ENCODE measurements at places on chromosomes 7 and 10.
A peak's percentile ranks its signal among the peaks of the same experiment; 100 is the strongest.

DNA sequence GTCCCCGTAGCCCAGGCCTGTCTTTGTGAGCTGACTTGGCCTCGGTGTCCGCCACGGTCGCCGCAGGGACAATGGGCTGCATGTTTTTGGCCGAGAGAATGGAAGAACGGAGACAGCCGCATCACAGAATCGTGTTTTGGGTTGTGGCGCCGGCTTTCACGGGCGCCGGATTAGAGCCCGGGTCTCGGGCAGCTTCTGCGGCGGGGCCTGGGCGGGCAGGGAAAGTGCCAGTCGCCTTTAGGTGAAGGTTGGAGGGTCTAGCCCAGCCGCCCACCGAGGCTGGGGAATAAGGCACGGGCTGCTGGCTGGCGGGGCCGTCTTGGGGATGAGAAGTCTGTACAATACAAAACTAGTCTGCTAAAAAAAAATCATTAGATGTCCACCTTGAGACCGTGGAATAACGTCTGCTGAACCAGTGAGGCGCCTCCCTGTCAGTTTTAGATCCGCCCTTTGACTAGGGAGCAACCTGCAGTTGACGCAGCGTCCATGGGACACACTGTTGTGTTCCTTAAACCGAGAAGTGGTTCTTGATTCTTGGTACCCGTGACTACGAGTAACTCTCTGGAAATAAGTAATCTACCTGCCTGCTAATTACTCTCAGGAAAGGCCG, 577 bp downstream of the DNAJB9 start:
- DNase-seq = peak; percentile 10

- DNase-seq = no peak
Observed at GRCh38 chr7:29865526-29865925, 59.2 kb downstream of the WIPF3 start.

DNA sequence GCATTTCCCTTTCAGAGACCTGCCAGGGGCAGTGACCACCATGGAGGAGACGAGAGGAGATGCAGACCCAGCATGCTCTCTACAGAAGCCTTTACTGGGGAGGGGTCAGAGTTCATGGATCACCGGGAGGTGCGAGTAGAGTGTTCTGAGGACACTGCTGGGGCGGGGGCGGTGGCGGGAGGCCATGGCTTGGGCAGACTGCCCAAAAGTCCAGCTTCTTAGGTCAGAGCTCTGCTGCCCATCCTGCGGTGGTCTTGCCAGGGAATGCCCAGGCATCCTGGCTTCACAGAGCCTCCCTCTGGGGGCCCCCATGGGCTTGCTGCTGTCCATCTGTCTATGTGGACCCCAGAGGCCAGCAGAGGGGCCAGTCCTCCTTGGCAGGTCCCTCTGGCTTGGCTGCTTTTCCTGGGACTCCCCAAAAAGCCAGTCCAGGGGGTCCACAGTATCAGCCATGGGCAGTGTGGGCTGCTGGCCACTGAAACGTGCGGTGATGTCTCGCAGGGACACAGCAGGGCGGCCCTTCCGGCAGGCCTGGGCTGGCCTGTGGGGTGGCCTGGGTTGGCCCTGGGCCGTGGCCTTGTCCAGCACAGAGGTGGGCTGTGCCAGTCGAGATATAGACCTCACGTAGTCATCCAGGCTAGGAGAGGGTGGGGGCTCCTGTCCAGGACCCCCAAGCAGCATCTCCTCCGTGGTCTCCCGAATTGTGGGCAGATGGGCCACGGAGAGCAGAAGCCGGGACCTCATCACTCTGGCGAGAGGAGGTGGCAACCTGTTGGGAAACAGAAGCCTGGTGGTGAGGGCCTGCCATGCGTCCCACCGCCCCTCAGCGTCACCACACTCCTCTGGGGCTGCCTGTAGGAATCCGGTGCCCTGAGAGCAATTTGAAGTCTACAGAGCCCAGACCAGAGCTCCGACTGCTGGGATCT, 1.1 kb downstream of the DEPP1 start:
- no peak for DNase-seq

- no peak for DNase-seq
Observed at GRCh38 chr7:111025006-111025405, 65.9 kb upstream of the LRRN3 start.

GRCh38 chr7:76375251-76375650, 16.5 kb upstream of the YWHAG start:
- DNase-seq = no peak

GRCh38 chr7:45691155-45691656, 117.0 kb downstream of the ADCY1 start:
- DNase-seq = no peak

DNA sequence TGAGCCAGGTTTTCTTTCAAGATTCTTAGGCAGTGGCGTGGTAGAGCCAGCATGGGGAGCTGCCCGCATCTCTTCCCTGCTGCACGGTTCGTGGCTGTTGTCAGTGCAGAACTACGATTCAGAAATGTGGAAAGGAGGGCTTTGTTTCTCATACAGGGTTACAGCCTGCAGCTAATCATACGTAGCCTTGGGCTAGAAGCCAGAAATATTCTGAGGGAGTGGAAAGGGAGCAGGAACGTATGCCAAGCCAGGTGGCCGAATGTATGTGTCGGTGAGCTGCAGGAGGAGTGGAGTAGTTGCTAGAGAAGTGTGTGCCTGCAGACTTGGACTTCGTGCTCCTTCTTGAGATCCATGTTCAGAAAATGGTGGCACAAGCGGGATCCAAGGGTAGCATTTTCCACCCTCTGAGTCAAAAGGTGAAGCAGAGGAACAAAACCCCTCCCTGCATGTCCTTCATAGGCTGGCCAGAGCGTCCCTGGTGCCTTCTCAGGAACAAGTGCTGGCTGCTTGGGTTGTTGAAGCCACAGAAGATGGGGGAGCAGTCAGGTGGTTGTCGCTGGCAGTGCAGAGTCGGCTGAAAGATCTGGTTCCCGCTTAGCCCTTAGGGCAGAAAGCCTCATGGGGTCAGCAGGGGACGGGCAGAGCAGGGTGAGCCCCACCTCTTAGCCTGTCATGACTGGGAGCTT, 40.9 kb downstream of the LANCL2 start:
- no peak for DNase-seq

GRCh38 chr10:68576118-68576517, 16.0 kb downstream of the TET1 start:
- DNase-seq = no peak

- no peak for DNase-seq
Observed at GRCh38 chr10:124849111-124849773, 47.6 kb downstream of the ABRAXAS2 start.

- DNase-seq = no peak
Observed at GRCh38 chr10:104417637-104418292, 64.1 kb downstream of the CFAP58 start.

DNA sequence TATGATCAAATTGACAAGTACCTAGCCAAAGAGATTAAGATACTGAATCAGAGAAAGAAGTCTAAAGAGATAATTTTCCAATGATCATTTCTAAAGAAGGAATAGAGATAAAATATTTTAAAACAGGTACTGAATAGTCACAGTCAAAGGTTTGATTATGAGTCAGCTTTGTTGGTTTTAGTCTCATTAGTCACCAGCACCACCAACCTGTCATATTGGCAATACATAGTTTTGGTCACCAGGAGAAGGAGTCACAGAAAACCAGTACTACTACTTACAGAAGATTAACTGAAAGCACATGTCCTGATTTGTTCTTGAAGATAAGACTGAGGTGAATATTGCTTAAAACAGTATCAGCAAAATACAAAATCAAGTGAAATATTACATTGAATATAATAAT, 34.6 kb downstream of the ZEB1 start:
- DNase-seq = peak; percentile 24

GRCh38 chr7:106755641-106756040, 94.7 kb upstream of the CCDC71L start:
- no peak for DNase-seq

GRCh38 chr7:16079723-16080122, 341.6 kb downstream of the CRPPA start:
- DNase-seq = no peak

DNA sequence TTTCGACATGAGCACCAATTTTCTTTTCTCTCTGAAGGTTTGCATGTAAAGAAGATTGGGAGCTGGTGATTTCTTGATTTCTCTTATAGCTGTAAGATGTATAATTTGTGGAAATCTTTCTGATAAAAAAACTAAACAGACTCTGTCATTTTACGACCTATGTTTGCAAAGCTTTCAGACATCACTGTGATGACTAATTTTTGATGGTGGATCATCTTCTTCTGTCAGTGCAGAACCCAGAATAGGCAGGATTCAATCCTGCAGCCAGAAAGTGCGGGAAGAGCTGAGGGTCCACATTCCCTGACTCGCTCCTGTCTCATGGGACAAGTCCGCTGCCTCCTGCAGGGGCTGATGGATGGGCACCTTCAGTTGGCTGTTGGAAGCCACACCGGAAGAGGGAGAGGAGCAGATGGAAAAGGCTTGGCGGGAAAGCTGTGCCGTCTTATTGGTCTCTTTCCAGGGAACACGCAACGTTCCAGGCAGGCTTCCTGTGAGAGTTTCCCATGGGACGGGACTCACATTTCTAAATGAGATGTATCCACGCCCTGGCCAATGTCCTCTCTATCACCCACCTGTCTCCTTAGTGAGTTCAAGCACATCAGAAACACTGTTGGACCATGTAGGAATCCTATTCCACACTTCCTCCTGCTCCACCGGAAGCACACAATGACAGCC, 186.9 kb downstream of the PRPF18 start:
- DNase-seq = no peak

GRCh38 chr10:88657901-88658300, 6.3 kb upstream of the LIPF start:
- no peak for DNase-seq

DNA sequence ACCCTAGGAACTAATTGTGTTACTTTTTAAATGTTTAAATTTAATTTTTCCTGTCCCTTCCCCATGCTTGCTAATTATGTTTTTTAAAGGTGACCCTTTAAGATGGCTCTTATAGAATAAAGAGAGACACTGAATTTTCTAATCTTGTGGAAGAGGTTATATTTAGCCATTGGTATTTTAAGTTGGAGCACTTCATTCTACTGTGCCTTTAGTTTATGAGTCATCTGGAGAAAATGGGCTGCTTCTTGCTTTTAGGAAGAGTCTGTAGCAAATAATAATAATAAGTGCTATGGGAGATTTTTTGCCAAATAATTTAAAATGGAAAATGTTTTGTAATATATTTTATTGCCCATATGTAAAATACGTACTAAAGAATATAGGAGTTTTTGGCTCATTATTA, 139.7 kb downstream of the ADK start:
- DNase-seq = no peak

GRCh38 chr10:124289851-124290795, 128.6 kb downstream of the OAT start:
- DNase-seq = no peak

DNA sequence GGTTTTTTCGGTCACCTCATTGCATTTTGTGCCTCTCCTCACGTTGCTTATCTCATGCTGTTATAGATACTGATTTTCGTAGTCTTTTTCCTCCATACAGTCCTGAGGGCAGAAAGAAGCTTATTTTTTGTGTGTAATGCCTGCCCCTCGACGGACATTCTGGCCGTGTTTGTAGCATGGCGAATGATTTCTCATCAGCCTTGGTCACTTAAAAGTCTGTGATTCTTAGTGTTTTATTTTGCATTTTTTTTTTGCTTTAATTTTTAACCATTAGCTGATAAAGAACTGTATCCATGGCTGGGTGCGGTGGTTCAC, 469 bp upstream of the NOC3L start:
- DNase-seq = no peak

DNA sequence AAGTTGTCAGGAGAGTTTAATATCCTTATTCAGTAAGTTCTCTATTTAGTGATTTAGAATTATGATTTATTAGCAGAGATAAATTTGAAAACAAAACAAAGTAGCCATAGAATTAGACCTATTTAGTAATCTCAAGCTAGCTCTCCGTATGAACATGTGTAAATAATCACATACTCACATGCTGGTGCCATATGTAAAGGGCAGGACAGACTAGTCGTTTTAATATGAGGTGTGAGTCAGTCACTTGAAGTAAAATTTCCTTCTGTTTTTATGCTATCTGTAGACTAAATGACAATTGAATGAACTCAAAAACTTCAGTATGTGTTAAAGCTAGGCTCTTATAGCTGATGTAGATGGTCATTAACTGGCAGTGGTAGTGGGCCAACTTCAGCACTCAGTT, 67.1 kb downstream of the WAC start:
- no peak for DNase-seq

DNA sequence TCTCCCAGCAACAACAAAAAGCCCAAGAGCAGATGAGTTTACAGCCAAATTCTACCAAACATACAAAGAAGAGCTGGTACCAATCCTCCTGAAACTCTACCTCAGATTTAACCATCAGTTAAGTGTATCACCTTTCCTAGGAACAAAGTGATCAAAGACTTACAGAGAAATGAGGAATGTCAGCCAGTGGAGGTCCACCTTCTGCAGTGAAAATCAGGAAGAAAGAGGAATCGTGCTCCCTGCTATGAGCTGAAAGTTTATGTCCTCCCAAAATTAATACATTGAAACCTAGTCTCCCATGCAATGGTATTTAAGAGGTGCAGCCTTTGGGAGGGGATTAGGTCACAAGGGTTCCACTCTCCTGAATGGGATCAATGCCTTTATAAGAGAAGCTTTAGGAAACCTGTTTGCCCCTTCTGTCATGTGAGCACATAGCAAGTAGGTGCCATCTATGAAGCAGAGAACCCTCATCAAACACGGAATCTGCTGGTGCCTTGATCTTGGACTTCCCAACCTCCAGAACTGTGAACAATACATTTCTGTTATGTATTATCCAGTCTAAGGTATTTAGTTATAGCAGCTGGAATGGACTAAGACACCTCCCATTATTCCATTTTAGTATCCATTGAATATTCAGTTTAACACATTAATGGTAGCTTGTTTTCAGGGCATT, 139.0 kb upstream of the FZD8 start:
- DNase-seq = no peak

DNA sequence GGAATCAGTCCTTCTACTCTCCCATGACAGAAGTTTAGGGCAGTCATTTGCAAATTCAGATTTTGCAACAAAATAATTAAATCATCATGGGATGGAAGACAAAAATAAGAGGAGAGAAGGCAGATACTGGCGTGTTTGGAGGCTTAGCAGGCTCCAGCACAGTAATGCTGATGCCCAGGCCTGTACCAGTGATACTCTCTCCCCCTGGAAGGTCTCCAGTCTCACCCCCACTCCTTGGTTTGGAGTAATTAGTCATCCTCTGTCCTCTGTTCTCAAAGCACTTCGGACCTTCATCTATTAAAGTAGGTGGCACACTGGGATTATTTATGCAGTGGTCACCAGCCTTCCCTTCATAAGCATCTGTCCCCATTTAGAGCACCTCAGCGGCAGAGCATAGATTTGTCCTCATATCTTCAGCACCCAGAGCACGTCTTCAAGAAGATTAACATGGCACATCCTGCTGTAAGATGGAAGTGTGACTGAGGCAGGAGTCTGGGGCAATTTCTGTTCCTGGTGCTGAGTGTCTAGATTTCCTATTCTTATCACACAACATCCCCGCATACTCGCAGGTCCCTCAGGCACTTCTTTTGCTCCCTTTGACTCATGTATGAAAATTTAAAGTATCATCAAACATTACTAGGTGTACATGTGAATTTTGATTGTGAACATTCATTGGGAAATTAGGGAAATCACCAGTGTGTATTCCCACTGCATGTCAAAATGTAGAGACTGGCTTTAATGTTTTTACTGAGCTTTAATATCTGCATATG, 31.3 kb upstream of the TRIL start:
- DNase-seq = no peak

- no peak for DNase-seq
Observed at GRCh38 chr10:91925022-91925320, 1.4 kb downstream of the BTAF1 start.

- DNase-seq = no peak
Observed at GRCh38 chr7:99828811-99829210, 998 bp downstream of the CYP3A43 start.

Measured in stimulated activated CD4-positive, alpha-beta T cell treated with anti-CD3 and anti-CD28 coated beads, Interleukin-2, amount 100 ng/mL, for 4 hours (primary cell).